ENCODE measurements at places on chromosomes 6 and 20. TPM values are rescaled to one million over a fixed set of nuclear protein-coding genes. Genes with fewer than 3 reads are reported as not detected.

The UBD gene
- total RNA-seq = not detected

The LY6G6C gene
- total RNA-seq = not detected

The MYLK2 gene
- 2.5 TPM for total RNA-seq

The SLPI gene
- total RNA-seq = 61.1 TPM

The BCAS1 gene
- 6.1 TPM for total RNA-seq

The SIGLEC1 gene
- total RNA-seq = 3.1 TPM

The SIM1 gene
- total RNA-seq = not detected

The PSMA7 gene
- total RNA-seq = 146 TPM

The LTA gene
- not detected for total RNA-seq

The C20orf144 gene
- total RNA-seq = 0.22 TPM

The HSPA1L gene
- total RNA-seq = 4.8 TPM

The TOMM6 gene
- 75.8 TPM for total RNA-seq

The TRIM31 gene
- total RNA-seq = not detected

The GATA5 gene
- total RNA-seq = not detected

The FRK gene
- total RNA-seq = 2.3 TPM

The GSTA3 gene
- not detected for total RNA-seq

The NKAIN4 gene
- total RNA-seq = 24.6 TPM

The TCEA2 gene
- total RNA-seq = 41.7 TPM

The RIPPLY2 gene
- total RNA-seq = 2.7 TPM

The KCNK17 gene
- 0.33 TPM for total RNA-seq

The ALDH5A1 gene
- 17.5 TPM for total RNA-seq

The REM1 gene
- total RNA-seq = 3.3 TPM

The RAET1E gene
- total RNA-seq = 0.22 TPM

The POU5F1 gene
- total RNA-seq = not detected

The SUMO4 gene
- total RNA-seq = 16.1 TPM

The PACSIN1 gene
- 32.2 TPM for total RNA-seq

The TSPYL1 gene
- 77.6 TPM for total RNA-seq

The DHX35 gene
- 22.5 TPM for total RNA-seq

The OXT gene
- total RNA-seq = not detected

The VSTM2L gene
- total RNA-seq = 25.0 TPM

The TRAPPC3L gene
- 0.38 TPM for total RNA-seq

The ZSCAN26 gene
- total RNA-seq = 60.5 TPM

The HLA-DOB gene
- total RNA-seq = not detected

The ISM1 gene
- total RNA-seq = 0.99 TPM

The VSX1 gene
- total RNA-seq = 131 TPM
